NCI-H2171 (cell line): ENCODE measurements at places on chromosomes 13 and 19.

- no peak for DNase-seq
Measured at GRCh38 chr13:67519356-67519755, 289.2 kb upstream of the PCDH9 start.

DNA sequence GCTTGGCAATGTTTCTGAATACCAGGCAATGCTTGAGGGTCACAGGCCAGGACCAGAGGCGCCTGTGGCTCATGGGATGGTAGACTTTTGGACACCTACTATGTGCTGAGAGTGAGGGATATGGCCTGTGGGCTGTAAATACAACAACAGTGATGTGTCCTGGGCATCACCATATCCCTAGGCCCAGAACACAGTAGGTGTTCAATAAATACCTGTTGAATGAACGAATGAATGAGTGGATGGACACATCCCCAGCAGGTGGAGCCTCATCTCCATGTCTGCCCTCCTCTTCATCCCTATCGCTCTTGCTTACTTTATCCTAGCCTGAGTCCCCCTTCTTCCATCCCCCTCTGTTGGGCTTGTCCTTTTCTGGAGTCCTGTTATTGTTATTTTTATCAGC, 16.5 kb upstream of the NANOS2 start:
- no peak for DNase-seq

DNA sequence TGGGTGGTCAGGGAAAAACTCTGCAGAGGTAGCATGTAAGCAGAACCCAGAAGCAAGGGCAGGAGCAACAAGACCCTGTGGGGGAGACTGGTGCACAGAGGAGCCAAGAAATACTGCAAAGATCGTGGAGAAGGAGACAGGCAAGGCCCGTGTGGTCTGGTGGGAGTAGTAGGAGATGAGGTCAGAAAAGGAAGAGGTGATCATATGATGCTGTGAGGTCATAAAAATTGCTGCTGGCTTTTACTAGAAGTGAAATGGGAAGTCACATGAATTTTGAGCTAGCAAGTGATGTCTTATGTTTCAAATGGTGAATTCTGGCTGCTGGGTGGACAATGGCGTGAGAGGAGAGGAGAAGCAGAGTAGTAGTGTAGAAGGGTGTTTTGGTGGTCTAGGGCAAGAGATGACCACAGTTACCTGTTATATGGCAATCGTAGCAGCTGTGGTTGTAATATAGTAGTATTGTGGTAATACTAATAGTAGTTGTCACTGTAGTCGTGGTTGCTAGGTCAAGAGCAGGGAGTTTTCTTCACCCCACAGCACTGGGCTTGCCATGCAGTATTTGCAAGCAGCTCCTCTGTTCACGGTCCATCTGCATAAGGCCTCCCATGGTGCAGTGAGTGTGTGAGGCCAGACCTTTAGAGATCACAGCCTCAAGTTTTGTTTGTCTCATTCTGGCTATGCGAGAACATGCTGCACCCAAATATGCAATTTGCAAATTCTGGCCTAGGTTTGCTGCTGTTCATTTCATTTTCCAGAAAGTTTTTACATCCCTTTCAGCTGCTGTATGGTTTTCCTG, 205.0 kb downstream of the TSHZ3 start:
- no peak for DNase-seq

DNA sequence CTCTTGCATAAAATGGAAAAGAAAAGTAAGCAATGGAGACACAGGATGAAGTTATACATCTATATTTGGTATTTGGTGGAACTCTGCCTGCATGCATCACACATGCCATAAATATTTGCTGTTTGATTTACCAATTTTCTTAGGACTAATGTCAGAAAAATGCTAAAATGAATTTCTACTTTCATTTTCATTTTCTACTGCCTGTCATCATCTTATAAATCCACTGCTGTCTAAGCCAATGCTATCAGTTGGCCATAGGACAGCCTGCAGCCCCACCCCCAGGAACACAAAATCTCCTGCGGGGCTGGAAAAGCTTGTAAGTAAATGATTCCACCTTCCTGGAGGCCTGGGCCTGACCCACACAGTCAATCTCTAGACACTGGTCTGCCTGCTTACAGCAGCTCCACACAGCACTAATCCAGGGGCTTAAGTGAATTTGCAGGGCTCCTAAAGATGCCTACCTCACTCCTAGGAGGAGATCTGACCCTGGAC, 122.0 kb downstream of the ENOX1 start:
- DNase-seq: no peak

GRCh38 chr13:105602956-105603670, 932.3 kb downstream of the EFNB2 start:
- peak; percentile 82 for DNase-seq

GRCh38 chr13:24218338-24218737, 57.8 kb downstream of the SPATA13 start:
- no peak for DNase-seq

DNA sequence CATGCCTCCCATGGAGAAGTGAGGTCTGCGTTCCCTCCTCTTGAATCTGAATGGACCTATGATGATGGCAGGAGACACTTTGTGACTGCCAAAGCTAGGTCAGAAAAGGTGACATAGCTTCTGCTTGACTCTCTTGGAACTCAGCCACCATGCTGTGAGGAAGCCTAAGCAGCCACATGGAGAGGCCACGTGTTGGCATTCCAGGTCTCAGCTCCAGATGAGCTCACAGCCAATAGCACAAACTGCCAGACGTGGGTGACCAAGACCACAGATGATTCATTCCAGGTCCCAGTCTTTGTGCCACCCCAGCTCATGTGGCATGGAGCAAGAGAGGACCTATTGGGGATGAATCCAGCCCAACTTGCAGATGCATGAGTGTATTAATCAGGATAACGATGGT, 8.7 kb upstream of the GGACT start:
- no peak for DNase-seq

- DNase-seq: no peak
Measured at GRCh38 chr13:36412736-36413135, 19.6 kb upstream of the CCNA1 start.

DNA sequence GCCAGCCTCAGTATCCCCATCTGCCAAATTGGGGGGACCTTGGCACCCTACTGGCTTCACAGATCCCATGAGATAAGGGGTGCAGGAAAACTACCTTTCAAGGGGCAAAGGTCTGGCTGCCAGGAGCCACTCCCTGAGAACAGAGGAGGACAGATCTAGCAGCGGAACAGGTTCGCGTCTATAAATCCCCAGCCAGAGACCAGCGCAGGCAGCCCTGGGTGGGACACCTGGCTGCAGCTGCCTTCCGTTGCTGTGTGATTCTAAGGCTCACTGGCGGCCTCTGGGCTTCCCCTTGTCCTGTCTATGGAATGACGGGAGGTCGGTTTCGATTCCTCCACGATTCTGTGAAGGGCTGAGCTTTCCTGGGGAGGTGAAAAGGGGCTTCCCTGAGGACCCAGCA, 7.3 kb downstream of the RELB start:
- DNase-seq: no peak

DNA sequence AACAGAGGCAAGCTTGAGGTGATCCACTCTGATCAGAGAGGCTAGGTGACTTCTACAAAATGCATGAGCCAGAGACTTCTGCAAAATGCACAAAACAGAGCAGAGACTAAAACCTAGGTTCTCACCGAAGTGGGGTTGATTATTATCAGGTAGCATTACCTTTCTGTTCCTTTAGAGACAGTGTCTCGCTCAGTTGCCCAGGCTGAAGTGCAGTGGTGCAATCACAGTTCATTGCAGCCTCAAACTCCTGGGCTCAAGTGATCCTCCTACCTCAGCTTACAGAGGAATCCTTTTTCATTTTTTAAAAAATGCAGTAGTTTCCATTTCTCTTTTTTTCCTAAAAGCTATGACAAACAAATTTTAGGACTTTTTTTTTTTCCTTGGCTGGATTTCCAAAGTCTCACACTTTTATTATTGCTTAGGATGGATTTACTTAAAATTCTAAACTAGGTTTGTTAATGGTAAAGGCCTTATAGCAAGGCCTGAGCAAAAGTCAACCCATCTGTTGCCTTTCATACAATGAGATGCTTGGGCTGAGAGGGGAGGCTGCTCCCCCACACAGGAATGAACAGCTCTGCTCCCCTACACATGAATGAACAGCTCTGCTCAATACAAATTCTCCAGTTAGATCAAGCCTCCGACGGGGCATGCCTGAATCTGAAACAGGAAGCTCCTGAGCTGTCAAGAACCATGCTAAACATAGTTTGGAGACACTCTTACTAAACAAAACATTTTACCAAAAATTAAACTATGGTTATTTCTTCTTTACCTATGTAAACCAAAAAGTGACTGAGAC, 18.8 kb upstream of the TNFRSF19 start:
- DNase-seq: no peak

GRCh38 chr13:85833921-85834320, 34.7 kb upstream of the SLITRK6 start:
- DNase-seq: no peak

GRCh38 chr13:50585674-50586413, 257.6 kb downstream of the DLEU7 start:
- no peak for DNase-seq

DNA sequence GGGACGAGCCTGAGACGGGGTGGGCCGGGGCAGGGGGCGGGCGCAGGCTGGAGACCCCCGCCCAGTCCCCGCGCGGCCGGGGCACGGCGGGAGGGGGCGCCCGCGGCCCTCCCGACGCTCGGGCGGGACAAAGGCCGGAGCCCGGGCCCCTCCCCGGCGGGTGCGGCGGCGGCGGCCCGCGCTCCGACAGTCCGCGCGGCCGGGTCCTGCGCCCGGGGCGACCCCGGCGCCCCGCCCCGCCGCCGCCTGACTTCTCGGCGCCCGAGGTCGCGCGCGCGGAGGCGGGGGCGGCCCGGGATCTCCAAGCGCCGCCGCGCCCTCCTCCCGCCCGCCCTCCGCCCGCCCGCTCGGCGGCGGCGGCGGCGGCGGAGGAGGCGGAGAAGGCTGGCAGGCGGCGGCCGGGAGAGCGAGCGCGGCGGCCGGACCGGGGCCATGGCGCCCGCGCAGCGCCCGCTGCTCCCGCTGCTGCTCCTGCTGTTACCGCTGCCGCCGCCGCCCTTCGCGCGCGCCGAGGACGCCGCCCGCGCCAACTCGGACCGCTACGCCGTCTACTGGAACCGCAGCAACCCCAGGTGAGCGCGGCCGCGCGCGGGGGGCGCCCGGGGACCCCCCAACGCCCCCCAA, at the start of gene EFNA2:
Gene EFNA2 (plus strand): TSS at position 137 of the 624 bp plus-strand sequence. CDS start 296 bp downstream, at position 433.
- no peak for DNase-seq

DNA sequence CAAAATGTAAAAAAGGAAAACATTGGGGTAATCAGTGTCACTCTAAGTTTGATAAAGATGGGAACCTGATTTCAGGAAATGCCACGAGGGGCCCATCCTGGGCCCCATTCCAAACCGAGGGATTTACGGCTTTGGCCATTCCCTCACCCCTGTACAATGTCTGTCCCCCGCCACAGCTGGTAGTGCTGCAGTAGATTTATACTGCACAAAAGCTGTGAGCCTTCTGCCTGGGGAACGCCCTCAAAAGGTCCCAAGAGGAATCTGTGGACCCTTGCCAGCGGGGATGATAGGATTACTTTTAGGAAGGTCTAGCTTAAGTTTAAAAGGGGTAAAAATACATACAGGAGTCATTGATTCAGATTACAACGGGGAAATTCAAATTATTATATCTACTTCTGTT, 173.4 kb upstream of the SGCG start:
- DNase-seq: no peak
